ENCODE measurements at places on chromosomes 6 and 20. TPM values are rescaled to one million over a fixed set of nuclear protein-coding genes. Genes with fewer than 3 reads are reported as not detected.

TGM2 gene
- 28.6 TPM for total RNA-seq

LGSN gene
- not detected for total RNA-seq

GRCh38 chr20:47178851-47179250, 177.6 kb downstream of the ZMYND8 start:
- peaks cover 16% of the 10 kb centered on the region for H3K4me1 ChIP-seq
- H3K36me3 ChIP-seq, result no peaks in the 10 kb centered on the region
- no peaks in the 10 kb centered on the region for H3K27me3 ChIP-seq
- no peak for DNase-seq

MAFB gene
- total RNA-seq, result 104 TPM

TP53TG5 gene
- total RNA-seq, result not detected

Data from type B pancreatic cell (in vitro differentiated cells).